ENCODE measurements at places on chromosomes 16 and 17.

DNA sequence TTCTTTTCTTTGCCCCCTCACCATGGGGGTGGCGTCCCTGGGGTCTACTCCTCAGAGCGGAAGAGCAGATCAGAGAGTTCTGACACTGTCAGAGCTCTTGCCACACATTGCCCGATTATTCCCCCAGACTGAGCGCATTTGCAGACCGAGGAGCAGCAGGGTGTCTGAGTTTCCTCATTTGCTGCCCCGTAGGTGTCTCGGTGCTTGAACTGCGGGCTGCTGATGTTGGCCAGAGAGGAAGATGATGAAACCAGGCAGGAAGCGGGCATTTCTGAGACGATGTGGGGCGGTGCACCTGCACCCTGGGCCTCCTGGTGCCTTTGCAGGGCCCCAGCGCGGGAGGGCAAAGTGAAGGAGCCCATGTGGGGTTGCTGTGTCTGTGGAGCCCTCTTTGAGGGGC lies 55.2 kb downstream of the ARSG start:
- DNase-seq = peak; percentile 30

- no peak for DNase-seq
These were observed 12.8 kb downstream of the NECAB2 start for GRCh38 chr16:83980794-83981193.

DNA sequence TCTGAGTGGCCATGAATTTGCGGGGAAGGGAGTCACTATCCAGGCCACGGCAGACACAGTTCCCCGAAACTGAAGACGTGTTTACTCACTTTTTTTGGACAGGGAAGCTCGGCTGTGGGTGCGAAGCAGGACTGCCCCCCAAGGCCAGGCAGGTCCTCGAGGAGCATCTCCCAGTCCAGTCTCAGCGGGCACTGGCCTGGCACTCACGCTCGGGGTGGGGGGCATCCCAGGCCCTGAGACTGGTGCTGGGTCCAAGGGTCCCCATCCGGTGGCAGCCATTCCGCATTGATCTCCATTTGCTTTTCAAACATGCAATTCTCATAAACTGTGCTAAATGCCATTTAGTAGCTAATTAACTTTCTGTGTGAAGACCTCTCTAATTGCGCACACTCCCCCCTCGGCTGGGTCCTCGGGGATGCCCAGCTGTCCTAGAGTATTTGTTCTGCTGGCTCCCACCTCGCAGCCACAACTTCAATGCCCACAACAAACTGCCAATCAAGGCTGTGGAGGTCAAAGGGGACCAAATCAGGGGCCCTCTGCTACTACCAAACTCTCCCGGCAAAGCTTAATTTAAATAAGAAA lies 50.2 kb downstream of the TBC1D16 start:
- DNase-seq = no peak

- no peak for DNase-seq
These were observed 8.7 kb upstream of the FZD2 start for GRCh38 chr17:44548376-44549230.

GRCh38 chr17:35243561-35244340 lies 879 bp downstream of the SLFN5 start:
- peak; percentile 21 for DNase-seq

GRCh38 chr17:4833941-4834680 lies 971 bp downstream of the MINK1 start:
- no peak for DNase-seq

- DNase-seq = no peak
These were observed 21.0 kb downstream of the ACE start for GRCh38 chr17:63497708-63498483.

- no peak for DNase-seq
These were observed 75.5 kb upstream of the MED9 start for GRCh38 chr17:17401271-17401781.

DNA sequence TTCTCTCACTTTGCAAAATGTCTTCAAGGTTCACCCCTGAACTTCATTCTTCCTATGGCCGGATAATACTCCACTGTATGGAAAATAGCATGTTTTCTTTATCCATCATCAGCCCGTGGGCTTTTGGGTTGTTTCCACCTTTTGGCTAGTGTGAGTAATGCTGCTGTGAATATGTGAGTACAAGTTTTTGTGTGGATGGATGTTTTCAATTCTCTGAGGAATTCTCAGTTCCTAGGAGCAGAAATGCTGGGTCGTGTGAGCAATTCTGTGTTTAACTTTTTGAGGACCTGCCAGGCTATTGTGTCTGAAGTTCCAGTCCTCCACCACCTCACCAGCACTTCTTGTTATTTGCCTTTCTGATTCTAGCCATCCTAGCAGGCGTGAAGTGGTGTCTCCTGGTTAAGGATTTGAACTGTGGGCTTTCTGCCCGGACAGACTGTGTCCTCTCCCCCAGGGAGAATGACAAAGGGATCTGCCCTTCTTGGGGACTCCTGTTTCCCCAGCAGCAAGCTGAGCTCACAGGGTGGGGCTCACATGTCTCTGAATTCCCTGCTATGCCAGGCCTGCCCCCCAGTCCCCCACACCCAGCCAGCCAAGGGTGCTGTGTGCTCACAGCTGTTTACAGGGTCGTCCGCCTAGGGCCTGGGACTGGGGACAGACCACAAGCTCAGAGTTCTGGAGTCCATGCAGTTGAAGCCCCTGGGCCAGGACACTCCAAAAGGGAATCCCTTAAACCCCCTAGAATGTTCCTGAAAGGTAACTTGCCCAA lies 92.2 kb upstream of the CIBAR2 start:
- DNase-seq = no peak

- no peak for DNase-seq
These were observed 43.6 kb downstream of the TOM1L2 start for GRCh38 chr17:17928398-17929287.

DNA sequence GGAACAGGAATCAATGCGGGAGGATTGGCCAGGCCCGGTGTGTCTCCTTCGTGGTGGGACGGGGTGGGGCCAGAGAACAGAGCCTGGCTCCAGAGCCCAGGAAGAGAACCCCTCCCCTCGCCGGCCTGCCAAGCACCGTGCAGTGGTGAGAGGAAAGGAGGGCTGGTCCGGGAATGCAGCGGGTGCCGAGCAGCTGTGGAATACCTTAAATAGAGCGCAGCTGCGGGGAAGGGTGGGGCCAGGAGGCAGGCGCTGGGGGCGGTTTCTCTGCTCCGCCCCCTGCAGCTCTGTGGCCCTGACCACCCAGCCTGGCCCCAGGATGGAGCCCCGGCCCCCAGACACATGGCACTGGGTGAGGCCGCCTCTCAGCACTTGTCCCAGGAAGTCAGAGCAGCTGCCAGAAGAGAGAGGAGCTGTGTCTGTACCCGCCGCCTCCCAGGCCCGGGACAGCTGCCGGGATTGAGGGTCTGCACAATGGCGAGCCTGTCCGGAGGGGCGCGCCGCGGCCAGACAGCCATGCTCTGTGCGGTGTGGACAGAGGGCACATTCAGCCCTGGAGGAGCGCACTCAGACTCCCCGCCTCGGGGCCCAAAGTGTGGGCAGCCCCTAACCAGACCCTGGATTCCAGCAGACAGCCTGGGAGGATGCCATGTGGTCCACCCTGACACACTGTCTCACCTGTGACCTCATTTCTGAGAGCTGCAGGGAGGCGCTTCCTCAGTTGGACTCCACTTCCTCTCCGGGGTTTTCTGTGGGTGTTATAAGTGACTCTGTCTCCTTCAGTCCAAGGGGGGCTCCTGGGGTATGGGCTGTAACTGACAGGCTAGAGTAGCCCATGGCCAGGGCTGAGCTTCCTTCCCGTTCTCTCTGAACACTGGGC lies 268.8 kb downstream of the SEC14L1 start:
- no peak for DNase-seq

DNA sequence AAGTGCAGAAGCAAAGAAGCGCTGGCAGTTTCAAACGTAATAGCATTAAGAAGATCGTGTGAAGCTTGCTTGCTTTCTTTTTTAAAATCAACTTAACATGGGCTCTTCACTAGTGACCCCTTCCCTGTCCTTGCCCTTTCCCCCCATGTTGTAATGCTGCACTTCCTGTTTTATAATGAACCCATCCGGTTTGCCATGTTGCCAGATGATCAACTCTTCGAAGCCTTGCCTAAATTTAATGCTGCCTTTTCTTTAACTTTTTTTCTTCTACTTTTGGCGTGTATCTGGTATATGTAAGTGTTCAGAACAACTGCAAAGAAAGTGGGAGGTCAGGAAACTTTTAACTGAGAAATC lies 17.4 kb upstream of the RAB11FIP4 start:
- DNase-seq = no peak

- peak; percentile 21 for DNase-seq
These were observed 167.5 kb downstream of the UTP18 start for GRCh38 chr17:51427856-51428255.

GRCh38 chr17:59888145-59888750 lies 4.5 kb downstream of the TUBD1 start:
- DNase-seq = no peak

- no peak for DNase-seq
These were observed 2.3 kb downstream of the CASKIN2 start for GRCh38 chr17:75512926-75513640.

DNA sequence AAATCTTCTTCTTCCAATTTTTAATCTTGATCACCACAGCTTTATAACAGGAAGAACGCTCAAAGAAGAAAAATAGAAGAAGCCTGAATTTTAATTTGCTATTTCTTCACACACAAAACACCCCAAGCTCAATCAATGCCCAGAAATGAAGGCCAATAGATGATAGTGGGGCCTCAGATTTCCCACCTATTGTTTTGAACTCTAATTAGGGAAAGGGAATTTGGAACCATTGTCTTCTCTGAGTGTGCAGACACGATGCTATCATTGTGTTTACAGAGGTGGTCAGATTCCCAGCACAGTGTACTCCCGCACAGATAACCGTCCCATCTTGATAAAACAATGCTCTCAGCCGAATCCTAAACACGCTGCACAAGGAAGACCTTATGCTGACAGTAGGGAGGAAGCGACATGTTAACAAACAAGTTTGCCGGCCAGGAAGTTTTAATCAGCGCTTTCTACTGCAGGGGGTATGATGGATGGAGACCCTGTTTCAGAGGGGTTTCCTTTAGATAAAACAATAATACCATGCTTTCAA lies 684.7 kb downstream of the MAF start:
- DNase-seq = no peak

GRCh38 chr17:5877948-5878347 lies 192.2 kb upstream of the WSCD1 start:
- DNase-seq = no peak

GRCh38 chr17:1639549-1640180 lies 5.9 kb downstream of the SCARF1 start:
- DNase-seq = no peak

GRCh38 chr17:53570731-53571130 lies 252.0 kb upstream of the KIF2B start:
- DNase-seq = no peak

DNA sequence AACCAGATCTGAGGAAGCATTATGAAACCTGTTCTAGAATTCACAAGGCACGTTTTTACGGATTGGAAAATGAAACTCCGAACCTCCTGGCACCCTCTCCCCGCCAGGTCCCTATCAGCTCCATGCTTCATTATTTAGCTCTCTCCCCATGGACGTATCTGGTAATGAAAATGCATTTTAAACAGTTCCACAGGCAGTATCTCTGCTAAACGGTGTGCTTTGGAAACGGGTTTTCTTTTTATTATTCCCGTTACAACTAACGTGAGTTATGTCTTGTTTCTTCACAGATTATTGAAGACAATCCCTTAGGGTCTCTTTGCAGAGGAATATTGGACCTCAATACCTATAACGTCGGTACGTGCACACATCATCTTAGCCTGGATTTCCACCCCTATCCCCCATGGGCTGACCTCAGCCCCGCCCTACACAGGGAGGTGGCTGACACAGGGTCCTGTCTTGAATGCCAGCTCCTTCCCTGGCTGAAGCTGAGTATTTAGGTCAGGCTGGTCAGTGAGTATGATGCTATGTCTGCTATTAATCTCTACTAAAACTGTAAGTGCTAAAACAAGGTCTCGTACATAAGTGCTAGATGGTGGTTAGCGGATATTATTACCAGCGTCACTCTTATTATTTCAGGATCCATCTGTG lies 82.9 kb downstream of the SDR42E1 start:
- no peak for DNase-seq

DNA sequence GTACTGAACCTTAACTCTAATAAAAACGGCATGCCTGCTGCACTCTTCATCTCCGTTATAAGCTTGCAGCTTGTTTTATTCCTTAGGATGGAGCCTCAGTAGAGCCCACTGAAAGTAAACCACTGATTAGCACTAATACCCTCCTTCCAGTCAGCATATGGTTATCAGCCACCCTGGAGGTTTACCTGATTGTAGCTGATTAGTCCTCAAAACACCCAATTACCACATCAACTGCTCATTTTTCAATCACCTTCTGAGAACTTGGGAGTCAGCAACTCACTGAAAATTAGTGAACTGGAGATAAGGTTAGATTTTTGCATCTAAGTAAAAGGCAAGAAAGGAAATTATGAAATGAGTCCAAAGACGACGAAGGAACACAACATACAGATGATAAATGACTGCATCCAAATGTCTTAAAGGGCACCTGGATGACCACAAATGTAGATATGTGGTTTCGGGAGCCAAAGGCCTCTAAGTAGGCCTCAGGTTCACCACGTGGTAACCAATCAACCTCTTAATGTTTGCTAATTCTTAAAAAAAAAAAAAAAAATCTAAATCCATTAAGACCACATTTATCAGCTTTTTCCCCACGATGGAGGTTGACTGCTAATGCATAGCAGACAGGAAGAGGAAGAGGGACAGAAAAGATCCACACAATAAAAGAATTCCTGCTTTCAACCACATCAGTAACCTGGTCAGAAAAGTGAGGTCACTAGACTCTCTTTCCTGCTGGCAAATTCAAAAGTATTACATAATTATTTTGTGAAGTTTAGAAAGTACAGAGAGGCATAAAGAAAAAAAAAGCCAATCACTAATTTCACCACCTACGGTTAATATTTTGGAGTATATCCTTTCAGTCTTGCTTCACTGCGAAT lies 28.0 kb downstream of the DCUN1D3 start:
- no peak for DNase-seq

- DNase-seq = no peak
These were observed 3.1 kb upstream of the SOX9 start for GRCh38 chr17:72117535-72118334.

DNA sequence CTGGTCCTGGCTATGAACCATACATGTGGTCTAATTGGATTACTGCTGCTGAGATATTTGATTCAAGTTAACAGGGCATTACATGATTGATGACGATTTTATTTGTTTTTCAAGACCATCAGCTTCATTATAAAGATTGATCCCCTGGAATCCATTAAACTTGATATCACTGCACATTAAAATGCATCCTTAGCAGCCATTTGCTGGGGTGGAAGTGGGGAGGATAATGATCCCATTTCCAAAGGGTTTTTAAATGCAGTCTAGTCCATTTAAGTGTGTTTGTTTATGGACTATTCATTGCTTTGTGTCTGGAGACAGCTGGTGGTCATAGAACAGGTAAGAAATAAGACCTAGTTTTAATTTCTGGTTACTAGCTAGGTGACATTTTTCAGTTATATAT lies 40.9 kb downstream of the ADAMTS18 start:
- no peak for DNase-seq

DNA sequence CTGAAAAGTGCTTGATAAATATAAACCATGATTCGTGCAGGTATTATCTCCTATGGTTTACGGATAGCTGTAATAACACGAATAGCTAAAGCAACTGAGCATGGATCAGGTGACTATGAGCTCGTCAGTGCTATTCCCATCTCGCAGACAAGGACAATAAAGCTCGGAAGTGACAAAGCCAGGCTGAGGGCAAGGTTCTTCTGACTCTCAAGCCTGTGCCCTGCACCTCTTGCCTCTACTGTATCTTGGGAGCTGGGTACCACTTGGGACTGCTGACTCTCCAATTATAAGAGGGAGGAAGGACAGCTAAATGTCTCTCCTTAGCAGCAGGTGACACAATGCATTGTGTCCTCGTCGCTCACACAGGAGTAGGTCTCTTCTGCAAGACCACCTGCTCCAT lies 49.6 kb upstream of the IRF8 start:
- DNase-seq = no peak

- DNase-seq = no peak
These were observed 5.2 kb downstream of the FKBP10 start for GRCh38 chr17:41818024-41818423.
